ENCODE measurements at places on chromosomes 16 and 17.

DNA sequence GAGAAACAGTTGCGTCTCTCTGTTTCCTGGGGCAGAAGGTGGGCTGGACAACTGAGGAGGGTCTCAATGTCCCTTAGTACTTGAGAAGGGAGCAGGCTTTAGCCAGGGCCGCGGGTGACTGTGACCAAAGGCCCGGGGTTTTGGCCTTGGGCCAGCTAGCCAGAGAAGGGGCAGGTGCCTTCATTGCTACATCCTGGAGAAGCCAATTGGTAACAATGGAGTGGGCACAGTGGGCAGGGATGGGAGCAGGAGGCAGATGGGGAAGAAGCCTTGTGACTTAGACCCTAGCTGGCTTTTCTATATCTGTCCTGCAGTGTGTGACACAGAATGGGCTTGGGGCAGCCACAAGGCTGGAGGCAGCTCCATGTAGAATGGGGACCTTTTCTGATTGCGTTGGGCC lies 46.0 kb downstream of the CLEC16A start:
- no peak for DNase-seq

DNA sequence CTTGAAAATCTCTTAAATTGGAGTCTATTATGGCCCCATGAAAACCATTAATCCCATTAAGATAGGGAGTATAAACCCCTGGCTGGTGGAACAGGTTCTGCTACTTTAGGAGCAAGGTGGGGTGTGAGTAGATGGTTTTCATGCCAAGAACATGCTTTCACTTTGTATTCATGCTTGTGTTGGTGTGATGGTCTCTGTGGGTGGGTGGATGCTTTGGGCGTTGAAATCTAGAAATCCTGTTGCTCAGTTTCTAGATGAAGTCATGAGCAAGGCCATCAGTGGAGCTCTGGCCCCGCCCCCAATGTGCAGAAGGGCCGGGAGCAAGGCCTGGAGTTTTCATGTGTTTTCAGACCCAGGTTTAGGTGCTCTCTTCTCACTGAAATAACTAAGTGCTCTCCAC lies 20.1 kb downstream of the PLD6 start:
- peak; percentile 67 for DNase-seq

- no peak for DNase-seq
These were observed 65.2 kb downstream of the SRCIN1 start for GRCh38 chr17:38540514-38541045.

DNA sequence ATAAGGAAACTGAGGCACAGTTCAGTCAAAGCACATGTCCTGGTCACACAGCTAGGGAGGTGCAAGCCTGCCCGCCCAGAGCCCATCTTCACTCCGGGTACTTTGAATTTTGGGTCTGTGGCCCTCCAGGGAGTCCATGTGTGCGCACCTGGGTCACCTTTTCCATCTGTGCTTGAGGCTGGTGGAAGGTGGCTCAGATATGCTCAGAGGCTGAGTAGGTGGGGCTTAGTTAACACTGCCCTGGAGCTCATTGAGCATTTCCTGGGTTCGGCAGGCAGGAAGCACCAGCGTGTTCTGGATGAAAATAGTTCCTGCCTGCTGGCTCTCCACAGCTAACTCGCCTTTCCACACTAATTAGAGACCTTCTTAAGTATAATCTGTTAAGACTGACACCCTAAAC lies 19.2 kb downstream of the FAM234A start:
- DNase-seq: no peak

DNA sequence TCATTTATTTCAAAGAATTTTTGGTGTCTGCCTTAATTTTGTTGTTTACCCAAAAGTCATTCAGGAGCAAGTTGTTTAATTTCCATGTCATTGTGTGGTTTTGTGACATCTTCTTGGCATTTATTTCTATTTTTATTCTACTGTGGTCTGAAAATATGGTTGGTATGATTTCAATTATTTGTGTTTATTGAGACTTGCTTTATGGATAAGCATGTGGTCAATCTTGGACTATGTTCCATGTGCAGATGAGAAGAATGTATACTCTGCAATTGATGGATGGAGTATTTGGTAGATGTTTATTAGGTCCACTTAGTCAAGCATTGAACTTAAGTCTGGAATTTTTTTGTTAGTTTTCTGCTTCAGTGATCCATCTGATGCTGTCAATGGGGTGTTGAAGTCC lies 383.0 kb downstream of the PMP22 start:
- no peak for DNase-seq

GRCh38 chr17:30807896-30808295 lies 16.6 kb downstream of the CRLF3 start:
- no peak for DNase-seq

Measured in lower lobe of right lung (tissue), 2 donors.